Epithelial cell of proximal tubule (primary cell): ENCODE measurements at places on chromosomes 13 and 19. TPM values are rescaled to one million over a fixed set of nuclear protein-coding genes. Genes with fewer than 3 reads are reported as not detected.

DNA sequence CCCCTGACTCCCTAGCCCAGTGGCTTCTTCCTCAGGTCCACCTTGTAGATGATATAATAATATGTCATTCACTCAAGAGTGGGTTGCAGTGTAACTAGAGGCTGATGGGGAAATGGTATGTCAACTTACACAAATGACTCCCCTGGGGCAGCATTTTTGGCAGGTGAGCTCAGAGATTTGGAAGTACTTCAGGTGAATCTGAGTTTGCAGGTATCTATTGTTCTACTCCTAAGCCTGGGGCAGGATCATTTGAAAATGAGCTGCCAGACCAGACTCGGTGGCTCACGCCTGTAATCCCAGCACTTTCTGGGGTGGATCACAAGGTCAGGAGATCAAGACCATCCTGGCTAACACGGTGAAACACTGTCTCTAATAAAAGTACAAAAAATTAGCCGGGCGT is 11.6 kb upstream of the CNMD start:
- no peak for DNase-seq

DNA sequence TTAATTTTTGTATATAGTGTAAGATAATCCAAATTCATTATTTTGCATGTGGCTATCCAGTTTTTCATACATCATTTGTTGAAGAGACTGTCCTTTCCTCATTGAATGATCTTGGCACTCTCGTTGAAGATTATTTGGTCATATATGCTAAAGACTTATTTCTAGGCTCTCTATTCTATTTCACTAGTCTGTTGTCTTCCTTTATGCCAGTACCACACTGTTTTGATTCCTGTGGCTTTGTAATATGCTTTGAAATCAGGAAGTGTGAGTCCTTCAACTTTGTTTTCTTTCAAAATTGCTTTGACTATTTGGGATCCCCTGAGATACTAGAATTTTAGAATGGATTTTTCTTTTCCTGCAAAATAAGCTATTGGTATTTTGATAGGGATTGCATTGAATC is 24.5 kb downstream of the FNDC3A start:
- DNase-seq, result no peak

GRCh38 chr13:98452851-98453843 is 123.8 kb downstream of the STK24 start:
- DNase-seq, result no peak

DNA sequence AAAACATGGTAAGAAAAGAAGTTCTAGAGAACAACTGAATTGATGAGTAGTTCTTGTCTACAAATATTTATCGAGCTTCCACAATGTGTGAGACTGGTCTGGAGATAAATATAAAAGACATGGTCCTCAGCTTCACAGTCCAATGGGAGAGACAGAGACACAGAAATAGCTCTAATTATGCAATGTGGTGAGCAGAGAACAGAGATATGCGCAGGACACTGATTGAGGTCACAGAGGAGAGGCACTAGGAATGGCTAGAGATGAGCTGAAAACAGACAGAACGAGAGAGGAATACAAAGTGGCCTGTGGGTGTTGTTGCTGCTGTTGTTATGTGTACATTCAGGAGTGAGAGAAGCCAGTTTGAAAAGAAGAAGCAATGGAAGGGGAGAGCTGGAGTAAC is 53.2 kb downstream of the GPALPP1 start:
- DNase-seq, result no peak

The ZNF534 gene
- total RNA-seq, result 0.07 TPM in 1 of 2 replicates, not detected in the other

DNA sequence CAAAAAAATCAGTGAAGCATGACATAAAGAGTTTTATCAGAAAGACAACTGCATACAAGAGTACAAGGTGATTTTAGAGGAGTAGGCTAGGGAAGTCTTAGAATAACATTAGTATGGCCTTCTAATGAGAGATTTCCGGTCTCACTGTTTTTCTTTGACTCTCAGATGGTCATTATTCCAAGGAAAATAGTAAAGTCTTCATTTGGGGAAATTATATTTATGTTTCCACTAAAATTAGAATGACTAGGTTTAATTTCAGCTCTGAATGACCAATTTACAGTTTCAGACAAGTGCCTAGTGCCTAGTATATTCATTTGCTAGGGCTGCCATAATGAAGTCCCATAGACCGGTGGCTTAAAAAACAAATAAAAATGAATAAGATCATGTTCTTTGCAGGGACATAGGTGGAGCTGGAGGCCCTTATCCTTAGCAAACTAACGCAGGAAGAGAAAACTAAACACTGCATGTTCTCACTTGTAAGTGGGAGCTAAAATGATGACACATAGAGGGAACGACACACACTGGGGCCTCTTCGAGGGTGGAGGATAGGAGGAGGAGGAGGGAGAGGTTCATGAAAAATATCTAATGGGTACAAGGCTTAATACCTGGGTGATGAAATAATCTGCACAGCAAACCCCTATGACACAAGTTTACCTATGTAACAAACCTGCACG is 303.1 kb downstream of the PCDH9 start:
- no peak for DNase-seq

DNA sequence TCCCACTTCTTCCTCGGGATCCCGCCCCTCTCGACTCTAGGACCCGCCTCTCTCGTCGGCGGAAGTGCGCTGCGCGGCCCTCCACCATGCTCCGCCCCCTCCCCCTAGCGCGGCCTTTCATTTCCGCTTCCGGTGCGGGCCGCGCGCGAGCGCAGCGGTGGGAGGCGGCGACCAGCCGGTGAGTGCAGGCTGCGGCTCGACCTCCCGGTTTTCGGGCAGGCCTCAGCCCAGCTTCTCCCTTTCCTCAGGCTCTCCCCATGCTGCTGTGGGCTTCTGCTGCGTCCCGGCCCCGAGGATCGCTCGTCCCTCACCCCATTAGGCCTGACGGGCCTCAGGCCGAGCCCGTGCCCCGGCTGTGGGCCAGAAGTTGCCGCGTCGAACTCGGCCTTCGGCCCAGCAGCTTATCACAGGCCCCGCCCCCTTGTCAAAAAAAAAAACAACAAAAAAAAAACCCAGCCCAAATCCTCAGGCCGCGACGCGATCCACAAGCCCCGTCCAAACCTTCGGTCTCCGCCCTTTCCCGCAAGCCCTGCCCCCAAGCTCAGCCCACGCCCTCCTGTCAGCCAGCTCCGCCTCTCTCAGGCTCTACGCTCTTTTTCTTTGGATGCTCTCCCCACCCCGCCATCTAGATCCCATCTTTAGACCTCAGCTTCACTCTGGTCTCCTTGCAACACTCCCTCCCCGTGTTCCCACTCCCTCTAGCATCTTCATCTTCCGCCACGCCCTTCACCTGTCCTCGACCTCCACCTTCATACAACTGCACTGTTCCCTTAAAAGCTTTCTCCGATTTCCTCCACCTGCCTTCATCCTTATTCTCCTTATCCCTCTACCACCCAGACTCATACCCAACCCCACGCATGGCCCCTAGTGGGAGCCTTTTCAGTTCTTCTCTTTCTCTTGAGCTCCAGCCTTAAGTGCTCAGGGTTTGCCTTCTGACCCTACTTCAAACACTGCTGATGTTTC is at the start of gene CLASRP:
TSS of gene CLASRP (plus strand) at position 115 of the 963 bp plus-strand sequence. CDS start 1,168 bp downstream, outside the sequence.
- no peak for DNase-seq

- DNase-seq, result no peak
Measured at GRCh38 chr13:76029088-76029487, 393.0 kb downstream of the LMO7 start.

DNA sequence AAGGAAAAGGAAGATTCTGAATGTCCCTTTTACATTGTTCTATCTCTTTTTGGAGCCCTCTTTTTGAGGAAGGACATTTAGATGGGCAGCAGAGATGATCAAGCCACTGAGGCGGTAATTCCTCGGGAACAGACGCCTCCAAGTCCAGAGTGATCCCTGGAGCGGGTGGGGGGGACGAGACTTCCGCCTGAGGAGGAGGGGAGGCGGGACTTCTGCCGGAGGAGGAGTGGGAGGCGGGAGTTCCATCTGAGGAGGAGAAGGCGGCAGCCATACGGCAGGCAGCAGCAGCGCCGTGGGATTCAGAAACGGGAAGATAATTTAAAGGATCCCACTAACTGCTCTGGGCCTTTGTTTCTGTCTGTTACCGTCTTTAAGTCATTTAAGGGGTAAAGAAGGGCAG is 37.6 kb upstream of the CD177 start:
- DNase-seq, result no peak

The AP1M2 gene
- 39.7 and 47.2 TPM in 2 replicates for total RNA-seq

The GPC6 gene
- total RNA-seq, result 10.2 and 18.7 TPM in 2 replicates

DNA sequence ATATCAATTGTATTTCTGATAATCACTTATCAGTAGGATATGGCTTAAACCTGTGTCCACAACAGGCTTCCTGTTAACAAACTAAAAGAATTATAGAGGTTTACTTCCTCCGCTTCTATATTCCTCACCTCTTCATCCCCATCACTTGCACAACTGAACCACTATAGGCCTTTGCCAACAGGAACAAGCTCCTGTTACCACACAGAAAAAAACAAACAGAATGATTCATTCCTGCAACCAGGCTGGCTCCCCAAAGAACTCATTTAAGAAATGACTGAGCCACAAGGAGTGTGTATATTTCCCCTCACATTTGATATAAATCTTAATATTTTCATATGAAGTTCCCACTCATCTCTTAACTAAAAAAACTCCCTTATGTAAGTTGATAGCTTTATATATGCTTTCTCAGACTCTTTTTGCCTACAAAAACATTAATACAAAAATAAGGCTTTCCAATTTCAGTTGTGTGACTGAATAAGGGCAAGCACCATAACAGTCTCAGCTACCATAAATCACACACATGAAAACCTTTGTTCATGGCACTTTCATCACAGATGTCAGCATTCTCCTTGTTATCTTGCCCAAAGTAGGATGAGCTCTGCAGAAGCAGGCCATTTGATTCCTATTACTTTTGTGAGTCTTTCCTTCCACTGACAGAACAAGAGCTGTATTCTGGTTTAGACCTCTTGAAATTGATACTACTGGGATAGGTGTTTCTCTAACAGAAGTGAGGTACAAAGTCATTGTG is 366.8 kb downstream of the SLITRK1 start:
- DNase-seq, result no peak

DNA sequence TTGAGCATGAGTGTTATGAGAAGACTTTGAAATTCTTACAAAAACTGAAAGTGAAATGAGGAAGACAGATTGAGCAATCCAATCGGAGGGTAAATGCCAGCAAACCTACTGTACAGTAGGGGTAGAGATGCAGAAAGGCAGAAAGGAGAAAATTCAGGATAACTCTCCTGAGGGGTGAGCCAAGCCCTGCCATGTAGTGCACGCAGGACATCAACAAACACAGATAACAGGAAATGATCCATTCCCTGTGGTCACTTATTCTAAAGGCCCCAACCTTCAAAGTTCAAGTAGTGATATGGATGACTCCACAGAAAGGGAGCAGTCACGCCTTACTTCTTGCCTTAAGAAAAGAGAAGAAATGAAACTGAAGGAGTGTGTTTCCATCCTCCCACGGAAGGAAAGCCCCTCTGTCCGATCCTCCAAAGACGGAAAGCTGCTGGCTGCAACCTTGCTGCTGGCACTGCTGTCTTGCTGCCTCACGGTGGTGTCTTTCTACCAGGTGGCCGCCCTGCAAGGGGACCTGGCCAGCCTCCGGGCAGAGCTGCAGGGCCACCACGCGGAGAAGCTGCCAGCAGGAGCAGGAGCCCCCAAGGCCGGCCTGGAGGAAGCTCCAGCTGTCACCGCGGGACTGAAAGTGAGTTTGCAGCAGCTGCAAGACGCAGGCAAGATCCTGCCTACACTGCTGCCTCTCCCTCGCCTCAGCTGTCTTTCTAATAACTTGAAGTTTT is at the start of gene TNFSF13B:
TSS of gene TNFSF13B (plus strand) at position 118 of the 728 bp plus-strand sequence. CDS start at position 296, 178 bp downstream.
- DNase-seq, result peak; percentile 13

The MBD3 gene
- 115 and 149 TPM in 2 replicates for total RNA-seq

DNA sequence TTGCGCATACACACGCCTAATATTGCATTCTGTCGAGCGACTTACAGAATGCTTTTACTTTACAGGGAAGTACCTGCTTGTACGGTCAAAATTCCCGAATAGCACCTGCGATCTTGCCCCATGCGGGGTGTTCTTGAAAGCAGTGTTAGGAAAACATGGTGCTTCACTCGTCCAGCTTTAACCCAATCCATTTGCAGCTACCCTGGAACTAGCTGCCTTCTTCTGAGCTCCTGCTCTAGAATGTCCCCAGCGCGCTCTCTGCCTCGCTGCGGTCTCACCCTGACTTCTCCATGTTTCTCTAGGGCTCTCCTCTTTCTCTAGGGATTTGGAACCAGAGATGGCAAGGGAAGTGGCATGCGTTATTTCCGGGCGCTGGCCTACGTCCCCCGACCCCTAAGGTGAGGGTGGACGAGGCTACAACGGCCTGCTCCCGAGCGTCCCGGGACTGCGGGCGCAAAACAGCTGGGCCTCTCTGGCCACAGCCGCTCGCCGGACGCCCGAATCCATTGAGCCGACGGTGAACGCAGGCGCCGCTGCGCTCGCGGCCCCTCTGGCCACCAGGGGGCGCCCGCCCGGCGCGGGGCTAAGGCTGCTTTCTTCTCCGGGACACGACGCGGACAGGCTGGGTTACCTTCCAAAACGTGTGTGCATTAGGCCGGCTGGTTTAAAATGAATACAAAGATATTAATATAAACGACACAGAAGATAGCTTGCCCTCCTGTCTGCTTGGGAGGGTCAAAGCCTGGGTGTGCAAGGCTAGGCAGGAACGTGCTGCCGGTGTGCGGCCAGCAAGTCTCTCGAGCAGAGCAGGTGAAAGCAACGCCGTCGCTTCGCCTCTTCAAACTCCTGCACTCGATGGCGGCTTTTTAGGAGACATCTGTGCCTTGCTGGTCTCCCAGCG is 1.8 kb upstream of the SPRY2 start:
- no peak for DNase-seq

The ZNF530 gene
- 5.4 and 10.3 TPM in 2 replicates for total RNA-seq
